Esophagus squamous epithelium (tissue), 5 donors: ENCODE measurements at places on chromosomes 5 and 9.

DNA sequence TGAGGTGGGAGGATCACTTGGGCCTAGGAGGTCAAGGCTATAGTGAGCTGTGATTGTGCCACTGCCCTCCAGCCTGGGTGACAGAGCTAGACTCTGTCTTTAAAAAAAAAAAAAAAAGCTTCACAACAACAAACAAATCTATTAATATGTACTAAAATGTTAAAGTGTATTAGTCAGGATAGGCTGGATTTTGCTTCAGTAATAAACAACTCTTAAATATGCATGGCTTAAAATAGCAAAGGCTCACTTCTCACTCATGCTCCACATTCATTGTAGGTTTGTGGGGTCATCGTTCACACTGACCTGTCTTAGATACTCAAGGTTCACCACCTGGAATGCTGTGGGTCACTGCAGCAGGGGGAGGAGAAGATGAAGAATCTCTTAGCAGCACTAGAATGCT lies 33.8 kb upstream of the COL15A1 start:
- no peak for DNase-seq

DNA sequence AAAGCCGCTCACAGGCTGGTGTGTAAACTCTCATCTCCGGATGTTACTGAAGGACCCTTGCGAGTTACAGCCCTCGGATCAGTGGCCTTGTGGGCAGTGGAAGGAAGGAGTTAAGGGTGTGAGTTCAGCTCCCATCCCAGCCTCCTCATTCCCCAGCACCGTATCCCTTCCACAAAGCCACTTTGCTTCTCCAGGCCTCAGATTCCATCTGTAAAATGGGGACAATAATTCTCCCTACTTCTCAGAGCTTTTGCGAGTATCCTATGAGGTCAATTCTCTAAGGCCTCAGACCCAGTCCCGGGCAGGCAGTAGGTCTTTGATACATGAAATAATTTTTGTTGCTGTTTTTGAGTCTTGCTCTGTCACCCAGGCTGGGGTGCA lies 141.3 kb downstream of the C9orf50 start:
- DNase-seq, result no peak

DNA sequence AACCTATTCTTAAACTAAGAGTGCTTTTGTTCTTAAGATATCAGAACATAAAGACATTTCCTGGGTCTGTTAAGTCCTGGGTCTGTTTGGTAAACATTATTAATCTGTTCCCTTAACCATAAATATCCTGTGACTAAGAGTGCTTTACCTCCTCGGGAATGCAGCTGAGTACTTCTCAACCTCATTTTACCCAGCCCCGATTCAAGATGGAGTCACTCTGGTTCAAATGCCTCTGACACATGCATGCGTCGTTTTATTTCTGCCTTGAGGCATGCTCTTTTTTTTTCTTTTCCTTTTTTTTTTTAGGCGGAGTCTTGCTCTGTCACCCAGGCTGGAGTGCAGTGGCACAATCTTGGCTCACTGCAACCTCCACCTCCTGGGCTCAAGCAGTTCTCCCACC lies 39.8 kb upstream of the FBXL17 start:
- no peak for DNase-seq

DNA sequence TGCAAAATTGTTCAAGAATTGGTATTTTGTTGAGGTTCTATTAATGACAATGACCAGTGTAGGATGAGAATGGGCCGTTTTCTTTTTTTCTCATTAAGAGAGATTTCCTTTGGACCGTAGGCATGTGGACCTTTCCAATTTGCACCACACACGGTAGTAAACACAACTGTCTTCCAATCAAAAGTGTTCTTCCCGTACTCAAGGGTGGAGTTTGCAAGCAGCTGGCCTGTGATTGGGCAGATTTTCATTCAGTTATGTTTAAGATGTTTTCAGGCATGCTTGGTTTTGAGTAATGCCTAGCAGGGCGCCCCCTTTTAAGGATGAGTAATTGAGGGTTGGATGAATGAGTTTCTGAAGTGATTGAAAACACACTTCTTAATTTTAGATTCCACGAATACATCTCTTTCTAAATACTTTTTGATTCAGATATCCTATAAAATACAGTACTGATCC lies 2.5 kb downstream of the KDM3B start:
- no peak for DNase-seq

DNA sequence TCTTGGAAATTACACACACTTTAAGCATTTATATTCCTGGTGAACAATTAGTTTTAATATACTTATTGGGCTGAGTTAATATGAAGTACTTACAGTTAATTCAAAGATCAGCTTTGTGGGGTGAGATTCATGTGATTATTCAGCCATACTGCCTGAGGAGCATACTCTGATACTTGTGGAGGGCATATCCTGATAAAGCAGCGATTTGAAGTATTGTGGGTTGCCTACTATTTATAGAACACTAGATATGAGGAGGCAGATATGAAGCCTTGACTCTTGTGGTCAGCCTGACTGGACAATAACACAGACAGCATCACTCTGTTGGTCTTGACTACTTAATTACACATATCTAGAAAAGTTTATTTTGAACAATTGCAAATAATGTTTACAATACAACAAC lies 27.0 kb upstream of the AGGF1 start:
- DNase-seq, result no peak

GRCh38 chr5:16881251-16881650 lies 54.8 kb downstream of the MYO10 start:
- DNase-seq, result no peak

GRCh38 chr5:92313385-92313784 lies 930.3 kb upstream of the ARRDC3 start:
- no peak for DNase-seq

DNA sequence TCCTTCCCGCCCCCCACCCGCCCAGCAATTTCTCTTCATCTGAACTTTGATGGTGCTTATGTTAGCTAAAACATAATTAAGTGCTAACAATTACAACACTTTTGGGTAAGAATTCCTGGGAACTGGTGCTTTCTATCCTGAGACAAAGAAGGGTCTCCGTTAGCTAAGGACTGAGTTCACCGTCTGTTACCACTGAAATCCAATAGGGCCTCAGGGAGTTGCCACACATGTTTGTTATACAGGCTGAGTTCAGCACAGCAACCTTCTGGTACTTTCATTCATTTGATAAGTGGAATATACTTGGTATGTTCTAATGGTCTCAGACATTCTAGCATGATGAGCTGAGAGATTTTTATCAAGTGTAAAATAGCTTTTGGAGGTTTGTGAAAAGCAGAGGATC lies 437.9 kb downstream of the EFNA5 start:
- DNase-seq, result no peak

DNA sequence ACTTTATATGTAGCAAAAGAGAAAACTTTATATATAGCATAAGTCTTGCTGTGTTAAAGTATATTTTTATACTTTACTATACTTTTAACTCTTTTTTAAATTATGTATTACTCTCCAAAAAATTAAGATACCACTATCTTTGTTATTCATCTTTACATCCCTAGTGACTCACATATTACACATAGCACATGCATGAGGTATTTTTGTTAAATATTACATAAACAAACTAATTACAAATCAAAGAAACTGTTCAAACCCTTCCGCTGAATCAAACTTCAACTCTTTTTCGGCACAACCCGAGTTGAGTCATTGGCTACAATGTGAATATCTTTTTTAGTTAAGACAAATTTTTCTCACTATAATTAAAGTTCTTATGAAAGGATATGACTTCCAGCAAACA lies 32.1 kb downstream of the NADK2 start:
- no peak for DNase-seq
